ENCODE measurements at places on chromosomes 13 and 19. TPM values are rescaled to one million over a fixed set of nuclear protein-coding genes. Genes with fewer than 3 reads are reported as not detected.

Gene GGACT
- total RNA-seq: 4.5 TPM

Gene ELSPBP1
- total RNA-seq: not detected

Gene PRR19
- total RNA-seq: 4.9 TPM

Gene FAM83E
- total RNA-seq: 0.36 TPM

Gene SPACA4
- not detected for total RNA-seq

Gene SLC46A3
- 1.3 TPM for total RNA-seq

Gene LRRC4B
- total RNA-seq: 0.38 TPM

Gene OR7G1
- total RNA-seq: not detected

Gene TTC9B
- total RNA-seq: 0.34 TPM

Gene ZNF470
- total RNA-seq: 1.7 TPM

Gene POSTN
- total RNA-seq: not detected

Gene DHDH
- total RNA-seq: 1.5 TPM

Gene ZNF560
- not detected for total RNA-seq

Gene CLEC17A
- not detected for total RNA-seq

Data from A549 treated with ZK216348 at 1 μM for 4 hours (cell line).